ENCODE measurements at places on chromosomes 6 and 20.
A peak's percentile ranks its signal among the peaks of the same experiment; 100 is the strongest.

GRCh38 chr20:58310291-58310782, 822 bp downstream of the RAB22A start:
- no peak for DNase-seq

DNA sequence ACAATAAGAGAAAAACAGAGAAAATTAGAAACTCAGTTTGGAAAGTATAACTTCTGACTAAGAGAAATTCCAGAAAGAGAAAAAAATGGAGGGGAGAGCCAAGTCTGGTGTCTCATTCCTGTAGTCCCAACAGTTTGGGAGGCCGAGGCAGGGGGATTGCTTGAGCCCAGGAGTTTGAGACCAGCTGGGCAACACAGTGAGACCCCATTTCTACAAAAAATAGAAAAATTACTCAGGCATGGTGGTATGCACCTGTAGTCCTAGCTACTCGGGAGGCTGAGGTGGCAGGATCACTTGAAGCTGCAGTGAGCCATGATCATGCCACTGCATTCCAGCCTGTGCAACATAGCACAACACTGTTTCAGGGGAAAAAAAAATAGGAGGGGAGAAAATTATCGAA, 3.1 kb upstream of the KIF3B start:
- DNase-seq: no peak

DNA sequence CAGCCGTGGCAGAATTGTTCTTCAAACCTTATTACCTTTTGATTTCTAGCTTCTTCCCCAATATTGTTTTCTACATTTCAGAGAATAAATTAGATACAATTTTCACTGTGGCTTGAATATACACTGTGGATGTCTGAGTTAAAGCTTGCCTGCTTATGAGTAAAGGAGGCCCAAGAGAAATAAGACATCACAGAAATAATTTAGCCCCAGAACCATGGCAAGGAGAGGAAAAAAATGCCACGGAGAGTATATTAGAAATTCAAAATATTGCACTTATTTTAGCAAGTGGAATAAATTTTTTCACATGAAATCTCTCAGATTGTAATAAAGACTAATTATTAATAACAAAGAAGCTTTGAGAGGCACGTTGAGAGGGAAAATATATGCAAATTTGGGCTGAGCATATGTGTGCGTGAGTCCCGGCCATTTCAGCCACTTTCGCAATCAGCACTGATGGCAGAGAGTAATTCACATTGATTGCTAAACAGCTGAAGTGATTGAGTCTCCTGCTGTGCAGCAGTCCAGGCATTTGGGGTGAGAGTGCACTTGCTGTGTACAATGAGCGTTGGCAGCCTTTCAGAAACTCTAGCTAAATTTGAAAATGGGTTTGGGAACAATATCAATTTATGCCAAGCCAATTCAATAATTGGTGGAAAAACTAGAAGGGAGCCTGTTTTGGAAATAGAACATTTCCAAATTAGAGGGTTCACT, 596.0 kb downstream of the EPM2A start:
- DNase-seq: no peak

DNA sequence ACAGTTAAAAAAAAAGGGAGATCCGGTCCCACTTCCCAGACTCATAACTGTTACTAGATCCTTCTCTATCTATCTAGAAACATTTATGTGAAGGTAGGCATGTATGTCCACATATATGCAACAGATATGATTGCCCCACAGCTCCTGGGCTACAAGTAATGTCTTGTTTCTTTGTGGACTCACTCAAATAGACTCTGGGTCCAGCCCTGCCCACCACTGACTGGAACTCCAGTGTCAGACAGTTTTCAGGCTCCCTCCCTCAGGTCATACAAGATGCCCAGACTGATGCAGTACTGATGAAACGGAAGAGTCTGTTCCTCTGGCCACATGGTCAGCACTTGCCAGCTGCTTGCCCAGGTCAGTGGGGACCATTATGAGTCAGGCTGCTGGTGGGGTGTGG, 30.8 kb upstream of the IER3 start:
- DNase-seq: no peak

DNA sequence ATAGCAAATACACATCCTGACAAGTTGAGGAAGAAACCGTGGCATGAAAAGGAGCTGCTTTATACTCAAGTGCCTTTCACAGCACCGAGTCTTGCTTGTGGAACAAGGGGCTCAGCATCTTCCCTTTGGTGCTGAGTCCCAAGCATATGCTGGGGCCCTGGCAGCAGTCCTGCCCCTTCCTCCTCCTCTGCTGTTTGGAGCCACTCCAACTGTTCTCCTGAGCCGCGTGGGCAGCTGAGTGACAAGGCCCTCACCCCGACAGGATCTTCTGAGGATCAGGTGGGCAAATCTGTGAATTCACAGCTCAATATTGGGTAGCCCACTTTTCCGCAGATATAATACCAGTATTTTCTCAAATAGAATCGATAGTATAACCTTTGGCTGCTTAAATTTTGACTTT, 24.7 kb downstream of the DACT2 start:
- no peak for DNase-seq

- DNase-seq: no peak
Measured at GRCh38 chr6:151092591-151092990, 147.2 kb upstream of the AKAP12 start.

DNA sequence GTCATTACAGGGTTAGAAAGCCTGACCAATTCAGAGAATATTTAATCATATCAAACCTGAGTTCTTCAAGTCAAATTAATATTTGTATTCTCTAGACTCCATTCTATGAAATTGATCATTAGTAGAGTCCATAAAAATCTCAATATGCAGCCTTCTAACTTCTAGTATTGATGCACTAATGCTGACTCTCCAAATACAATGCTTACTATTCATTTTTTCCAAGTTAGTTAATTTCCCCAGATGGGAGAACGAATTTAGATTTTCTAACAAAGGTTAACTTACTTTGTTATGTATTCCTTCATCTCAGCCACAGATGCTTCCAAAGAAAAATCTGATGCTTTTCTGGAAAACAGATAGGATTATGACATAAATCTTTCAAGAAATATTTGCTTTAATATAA, 12.4 kb upstream of the NDRG3 start:
- no peak for DNase-seq

DNA sequence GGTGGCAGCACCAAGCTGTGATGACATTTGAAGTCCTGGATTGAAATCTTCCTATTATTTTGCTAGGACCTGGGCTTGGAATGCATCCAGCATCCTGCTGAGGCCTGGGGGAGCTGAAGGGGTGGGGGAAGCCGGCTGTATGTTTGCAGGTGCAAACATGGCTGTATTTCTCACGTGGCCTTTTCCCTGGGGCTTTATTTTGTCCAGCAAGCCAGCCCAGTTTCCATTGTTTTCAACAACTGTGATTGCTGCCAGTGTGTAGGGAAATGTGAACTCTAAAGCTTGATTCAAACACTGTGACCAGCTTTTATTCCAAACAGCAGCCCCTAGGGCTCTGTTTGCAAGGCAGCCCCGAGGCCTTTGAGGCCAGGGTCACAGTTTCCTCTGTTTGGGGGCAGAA, 683.0 kb downstream of the DHX35 start:
- DNase-seq: no peak

DNA sequence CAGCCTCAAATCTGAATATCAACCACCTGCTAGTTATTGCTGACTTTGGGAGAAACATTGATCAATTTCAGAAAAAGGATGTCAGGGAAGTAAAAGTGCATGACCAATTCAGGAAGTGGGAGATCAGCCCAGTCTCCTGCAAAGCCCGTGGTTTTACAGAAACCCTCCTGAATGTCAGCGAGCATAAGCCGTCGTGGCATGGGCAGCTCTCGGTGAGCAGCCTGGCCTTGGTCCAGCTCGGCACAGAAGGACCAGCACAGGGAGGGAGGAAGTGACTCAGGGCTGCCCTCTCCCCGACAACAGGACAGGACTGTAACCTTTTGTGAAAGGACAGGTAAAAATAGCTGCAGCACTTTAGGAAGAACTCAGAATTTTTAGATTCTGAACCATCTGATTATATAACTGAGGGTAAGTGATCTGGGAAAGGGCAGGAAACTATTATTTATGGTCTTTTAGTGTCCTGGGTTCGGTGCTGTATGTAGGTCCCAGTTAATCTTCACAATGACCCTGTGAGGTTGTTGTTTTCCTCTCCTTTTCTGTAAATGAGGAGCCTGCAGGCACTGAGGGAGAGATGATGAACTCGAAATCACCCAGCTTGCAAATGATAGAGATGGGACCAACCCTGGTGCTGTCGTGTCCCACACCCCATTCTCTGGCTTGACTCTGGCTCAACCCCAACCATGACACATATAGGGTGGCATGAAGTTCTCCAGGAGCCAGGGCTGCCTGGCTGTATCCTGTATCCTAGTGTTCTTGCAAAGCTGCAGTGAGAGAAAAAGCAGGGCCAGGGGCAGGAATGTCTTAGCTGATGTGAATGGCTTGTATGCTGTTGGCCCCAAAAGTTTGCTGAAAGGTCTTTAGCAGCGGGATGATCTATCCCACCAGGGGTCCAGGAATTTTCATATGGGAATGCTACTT, 37.6 kb downstream of the NRN1 start:
- no peak for DNase-seq

DNA sequence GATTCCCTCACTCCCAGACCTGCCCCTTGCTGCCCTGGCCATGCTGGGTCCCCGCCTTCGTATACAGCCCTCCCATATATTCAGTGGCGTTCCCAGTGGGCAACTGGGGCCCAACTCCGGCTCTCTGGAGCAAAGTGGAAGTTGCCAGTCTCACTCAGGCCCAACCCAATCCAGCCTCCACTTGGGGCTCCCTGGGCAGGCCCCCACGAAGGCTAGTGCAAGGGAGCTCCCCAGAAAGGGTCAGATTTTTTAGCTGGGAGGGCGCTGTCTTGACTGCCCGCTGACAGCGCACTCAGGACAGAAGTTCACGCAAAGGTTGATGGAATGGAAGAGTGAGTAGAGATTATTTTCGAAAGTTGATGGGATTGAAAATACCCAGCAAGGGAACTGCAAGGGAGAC, 5.9 kb downstream of the TP53TG5 start:
- no peak for DNase-seq

DNA sequence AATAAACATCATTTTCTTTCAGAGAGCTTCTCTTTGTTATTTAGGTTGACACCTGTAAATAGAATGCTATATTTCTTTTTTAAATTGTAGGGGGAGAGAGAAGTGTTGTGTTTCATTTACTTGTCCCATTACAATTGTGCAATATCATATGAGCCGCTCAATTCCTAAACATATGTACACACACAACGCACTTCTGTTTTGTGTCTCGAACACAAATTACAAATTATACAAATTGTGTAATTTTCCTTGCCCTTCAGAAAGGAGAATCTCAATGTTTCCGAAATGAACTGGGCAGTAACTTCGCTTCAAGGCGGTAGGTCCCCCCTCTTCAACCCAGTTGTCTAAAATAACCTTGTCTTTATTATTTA, 2.6 kb upstream of the ABT1 start:
- no peak for DNase-seq

GRCh38 chr6:134945045-134945444, 4.9 kb downstream of the ALDH8A1 start:
- no peak for DNase-seq

GRCh38 chr6:1575210-1576041, 34.3 kb upstream of the FOXC1 start:
- peak; percentile 38 for DNase-seq

DNA sequence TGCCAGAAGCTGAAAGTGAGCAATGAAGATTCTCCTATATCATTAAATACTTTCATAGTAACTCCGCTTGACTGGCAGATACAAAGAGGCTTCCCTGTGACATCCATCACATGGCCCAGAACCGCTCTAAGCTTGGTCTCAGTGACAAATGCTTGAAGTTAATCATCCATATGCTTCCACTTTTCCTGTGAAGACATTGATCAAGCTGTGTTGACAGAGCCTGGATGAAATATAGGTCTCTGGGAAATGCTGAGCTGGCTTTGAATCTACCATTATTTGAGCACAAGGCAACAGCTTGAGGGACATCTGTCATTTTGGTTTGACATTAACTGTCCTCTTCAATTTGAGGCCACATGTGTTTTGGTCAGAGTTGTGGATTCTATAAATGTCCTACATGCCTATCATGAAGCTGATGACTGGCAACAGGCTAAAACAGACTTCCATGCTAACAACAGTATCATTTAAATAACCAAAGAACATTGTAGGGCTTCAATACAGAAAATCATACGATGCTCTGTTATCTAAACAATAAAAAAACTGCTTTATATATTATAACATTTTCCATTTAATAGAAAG, 402.2 kb upstream of the IRAK1BP1 start:
- no peak for DNase-seq

GRCh38 chr6:12535586-12536314, 180.8 kb upstream of the PHACTR1 start:
- no peak for DNase-seq

- no peak for DNase-seq
Measured at GRCh38 chr6:85362652-85363310, 87.1 kb upstream of the NT5E start.

DNA sequence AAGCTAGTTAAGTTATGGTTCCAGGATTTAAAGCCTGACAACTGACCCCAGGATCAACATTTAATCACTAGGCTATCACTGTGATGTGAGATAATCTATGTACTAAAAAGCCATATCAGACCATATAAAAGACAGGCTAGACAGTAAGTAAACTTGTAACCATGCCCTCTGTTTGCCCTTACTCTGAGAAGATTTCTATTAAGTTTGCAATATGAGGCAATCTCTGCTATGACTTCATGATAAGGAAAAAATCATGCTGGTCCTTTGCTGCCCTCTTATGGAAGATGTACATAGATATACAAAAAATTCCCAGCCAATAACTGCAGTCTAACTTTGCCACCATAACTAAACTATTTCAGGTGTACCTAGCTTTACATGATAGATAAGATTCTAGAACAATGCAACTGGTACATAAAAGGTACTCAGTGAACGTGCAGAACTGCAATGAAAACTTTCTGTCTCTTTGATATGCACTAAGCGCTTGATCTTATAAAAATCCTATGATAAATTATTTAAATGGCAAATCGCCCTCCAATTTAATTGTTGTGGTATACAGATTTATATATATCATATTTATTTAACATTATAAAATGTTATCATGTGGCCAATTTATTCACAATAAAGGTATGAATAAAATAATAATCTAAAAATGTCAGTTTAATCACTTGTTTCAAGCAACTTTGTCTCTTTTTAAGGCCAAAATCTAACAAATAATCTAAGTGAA, 70.5 kb downstream of the FAM217A start:
- no peak for DNase-seq

DNA sequence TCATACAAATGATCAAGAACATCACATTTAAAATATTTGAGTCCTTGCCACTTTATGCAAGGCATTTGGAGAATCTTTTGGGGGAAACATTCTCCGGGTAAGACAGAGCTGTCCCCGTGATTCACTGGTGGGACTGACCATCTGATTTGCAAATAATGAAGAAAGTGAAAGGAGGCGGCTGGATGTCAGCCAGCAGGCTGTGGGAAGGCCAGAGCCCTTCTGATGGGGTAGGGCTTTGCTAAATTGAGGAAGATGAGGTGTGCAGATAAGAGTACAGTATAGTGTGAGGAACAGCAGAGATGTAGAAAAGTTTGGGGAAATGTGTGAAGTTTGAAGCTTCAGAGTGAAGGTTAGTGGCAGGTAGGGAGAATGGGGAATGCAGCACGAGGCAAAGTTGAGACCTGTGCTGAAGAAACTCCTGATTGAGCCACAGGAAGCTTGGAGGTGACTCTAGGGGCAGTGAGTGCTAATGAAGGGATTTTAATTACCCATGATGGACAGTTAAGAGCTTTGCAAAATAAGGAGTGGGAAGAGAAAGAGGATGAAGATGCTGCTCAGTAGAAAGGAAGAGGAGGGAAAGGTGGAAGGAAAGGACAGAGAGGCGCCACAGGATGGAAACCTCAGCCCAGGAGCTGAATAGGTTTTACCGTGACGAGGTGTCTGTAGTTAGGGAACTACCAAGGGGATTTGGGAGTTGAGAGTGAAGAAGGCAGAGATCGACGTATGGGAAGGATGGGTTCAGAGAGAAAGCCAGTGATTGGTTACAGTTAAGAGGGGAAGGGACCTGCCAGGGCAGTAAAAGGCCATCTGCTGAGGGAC, 68.7 kb downstream of the SNX9 start:
- no peak for DNase-seq

Data from renal cortex interstitium (tissue), 15 donors.